ENCODE measurements at places on chromosomes 11 and 22.

- DNase-seq, result no peak
Measured at GRCh38 chr11:108697872-108698473, 33.1 kb downstream of the DDX10 start.

GRCh38 chr11:130389335-130389935, 39.0 kb downstream of the ADAMTS8 start:
- DNase-seq, result no peak

DNA sequence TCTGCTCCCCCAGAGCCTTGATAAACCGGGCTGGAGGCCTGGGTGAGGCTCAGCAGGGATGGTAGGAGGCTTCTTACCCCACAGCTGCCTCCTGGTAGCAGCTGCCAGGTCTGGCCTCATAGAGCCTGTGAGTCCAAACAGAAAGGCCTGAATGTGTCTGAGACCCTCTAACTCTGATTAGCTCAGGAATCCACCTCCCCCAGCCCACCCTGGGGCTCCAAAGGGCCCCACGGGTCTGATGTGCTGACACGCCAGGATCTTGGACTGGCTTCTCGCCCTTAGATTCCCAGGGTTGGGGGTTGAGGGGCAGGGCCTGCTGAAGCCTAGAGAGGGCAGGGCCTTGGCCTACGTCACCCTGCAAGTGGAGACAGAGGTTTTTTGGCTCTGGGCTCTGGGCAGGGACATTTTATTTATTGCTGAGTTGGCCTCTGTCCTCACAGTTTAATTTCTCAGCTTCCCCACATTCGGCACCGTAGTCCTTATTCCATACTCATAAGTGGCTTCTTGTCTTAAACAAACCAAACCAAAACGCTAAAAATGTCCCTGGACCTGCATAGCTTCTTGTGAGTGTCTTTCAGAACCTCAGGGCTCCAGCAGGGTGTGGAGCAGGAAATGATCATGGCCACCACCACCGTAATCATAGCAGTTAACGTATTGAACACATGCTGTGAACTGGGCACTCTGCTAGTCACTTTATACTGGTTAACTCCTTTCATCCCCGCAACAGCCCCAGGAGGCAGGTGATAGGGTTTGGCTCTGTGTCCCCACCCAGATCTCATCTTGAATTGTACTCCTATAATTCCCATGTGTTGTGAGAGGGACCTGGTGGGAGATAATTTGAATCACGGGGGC, 25.1 kb downstream of the KIAA1671 start:
- no peak for DNase-seq

DNA sequence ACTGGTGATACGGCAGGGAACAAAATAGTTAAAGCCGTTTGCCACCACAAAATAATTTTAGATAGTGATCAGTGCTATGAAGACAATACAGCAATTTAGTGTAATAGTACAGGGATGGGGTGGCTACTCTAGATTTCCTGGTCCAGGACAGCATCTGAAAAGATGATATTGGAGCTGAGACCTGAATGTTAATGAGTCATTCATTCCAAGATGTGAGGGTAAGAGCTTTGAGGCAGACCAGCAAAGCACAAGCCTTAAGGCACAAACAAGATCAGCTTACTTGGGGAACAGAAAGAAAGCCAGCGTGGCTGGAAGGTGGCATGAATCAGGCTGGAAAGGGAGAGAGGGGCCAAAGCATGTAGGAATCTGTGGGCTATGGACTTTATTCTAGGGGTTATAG, 132.3 kb downstream of the TRIM44 start:
- DNase-seq, result no peak

DNA sequence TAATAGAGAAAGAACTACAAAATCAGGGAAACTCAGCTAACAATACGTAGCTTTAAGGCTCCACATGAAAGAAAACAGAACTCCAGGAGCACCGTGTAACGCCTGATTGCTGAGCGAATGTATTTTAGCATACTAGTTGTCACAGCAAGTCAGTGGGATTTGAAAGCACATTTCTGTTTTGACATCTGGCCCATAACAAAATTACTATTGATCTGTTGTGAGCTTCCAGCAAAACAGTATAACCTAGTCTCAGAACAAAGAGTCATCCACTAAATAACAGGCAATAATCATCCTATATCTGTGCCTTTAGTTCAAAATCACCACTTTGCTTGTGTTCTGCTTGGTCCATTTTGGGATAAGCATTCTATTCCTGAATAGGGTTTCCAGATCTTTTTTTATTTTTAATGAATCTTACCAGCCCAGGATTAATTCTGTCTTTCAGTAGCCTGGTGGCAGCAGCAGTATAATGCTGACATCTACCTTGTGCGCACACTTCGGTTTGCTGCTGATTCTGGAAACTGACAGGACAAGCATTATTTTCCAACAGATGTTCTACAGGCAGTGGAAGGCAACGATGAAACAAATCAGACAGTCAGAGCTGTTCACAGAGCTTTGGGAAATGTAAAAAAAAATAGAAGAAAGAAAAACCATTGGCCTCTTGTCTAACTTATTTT, 66.2 kb downstream of the CADM1 start:
- no peak for DNase-seq

GRCh38 chr22:40982482-40983385, 31.6 kb downstream of the RBX1 start:
- no peak for DNase-seq

DNA sequence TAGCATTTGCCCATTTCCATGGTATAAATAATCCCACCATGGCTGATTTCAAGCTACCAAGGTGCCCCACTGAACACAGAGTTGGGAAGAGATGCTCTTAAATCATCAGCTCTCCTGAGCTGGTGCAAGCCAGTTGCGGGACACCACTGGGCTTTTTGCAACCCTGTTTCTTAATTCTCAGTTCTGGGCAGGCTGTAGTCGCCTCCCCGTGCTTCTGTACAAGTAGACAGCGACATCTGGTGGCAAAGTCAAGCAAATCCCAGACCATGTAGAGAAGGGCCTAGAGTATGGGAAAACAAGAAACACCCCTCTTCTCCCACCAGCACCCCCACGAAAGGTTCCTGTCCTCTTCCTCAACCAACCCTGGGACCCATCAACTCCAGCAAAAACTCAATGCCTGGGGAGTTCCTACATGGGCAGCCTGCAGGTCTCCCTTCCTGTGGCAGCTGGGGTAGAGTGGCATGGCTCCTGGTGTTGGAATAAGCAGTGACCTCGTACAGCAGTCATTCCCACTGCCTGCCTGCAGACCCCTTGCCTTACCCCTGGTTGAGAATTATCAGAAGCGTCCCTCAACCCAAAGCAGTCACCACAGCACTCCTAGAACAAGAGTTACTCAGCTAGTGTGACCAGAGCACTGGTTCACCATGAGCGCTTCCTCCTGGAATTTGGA, 68.4 kb downstream of the IGLL5 start:
- peak; percentile 38 for DNase-seq

GRCh38 chr22:17431179-17431578, 61.9 kb downstream of the CECR2 start:
- DNase-seq, result no peak

GRCh38 chr11:92852229-92852628, 117.2 kb upstream of the MTNR1B start:
- no peak for DNase-seq

- no peak for DNase-seq
Measured at GRCh38 chr22:34851918-34852662, 213.9 kb upstream of the ISX start.

DNA sequence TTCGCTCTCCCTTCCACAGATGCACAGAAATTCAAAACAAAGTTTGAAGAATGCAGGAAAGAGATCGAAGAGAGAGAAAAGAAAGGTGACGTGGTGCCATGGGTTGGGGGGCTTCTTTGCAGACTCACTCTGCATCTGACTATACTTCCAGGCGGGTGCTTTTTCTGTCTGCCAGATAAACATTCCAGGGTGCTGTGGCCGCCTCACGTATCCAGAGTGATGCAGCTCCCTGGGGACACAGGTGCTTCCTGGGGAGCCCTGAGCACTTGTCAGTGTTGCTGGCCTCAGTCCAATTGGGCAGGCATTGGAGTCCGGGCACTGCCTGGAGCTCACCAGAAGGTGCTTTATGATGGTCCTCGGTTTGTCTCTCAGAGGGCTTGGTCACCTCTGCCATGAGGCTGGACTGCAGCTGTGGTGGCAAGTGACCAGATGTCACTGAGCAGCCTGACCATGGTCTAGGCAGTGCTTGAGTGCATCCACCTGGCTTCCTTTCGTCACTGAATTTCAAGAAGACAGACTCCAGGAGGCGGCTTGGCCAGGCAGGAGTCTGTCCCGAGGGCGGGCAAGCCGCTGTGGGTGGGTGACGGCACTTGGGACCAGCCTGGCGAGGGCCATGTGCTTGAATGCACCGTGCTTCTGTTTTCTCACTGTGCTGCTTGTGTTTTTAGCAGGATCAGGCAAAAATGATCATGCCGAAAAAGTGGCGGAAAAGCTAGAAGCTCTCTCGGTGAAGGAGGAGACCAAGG, 5.1 kb upstream of the ZDHHC8 start:
- no peak for DNase-seq

- DNase-seq, result no peak
Measured at GRCh38 chr22:39603345-39603744, 32.8 kb downstream of the CACNA1I start.

DNA sequence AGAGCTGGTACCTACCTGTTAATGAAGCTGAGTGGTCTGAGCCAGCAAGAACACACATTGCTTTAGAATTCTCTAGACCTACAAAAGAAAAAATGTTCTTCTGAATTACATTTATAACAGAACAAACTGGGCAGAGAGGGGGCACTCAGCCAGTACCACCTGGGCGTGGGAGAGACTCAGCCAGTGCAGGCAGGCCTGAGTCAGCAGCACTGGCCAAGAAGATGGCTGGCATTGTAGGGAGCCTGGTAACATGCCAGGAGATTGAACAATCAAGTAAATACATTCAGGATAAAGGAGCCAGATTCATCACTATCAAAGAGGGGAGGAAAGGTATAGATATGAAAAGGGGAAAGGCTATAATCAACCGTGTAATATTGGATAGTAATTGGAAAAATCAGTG, 19.9 kb downstream of the SERGEF start:
- no peak for DNase-seq

GRCh38 chr11:122578171-122578825, 77.2 kb upstream of the UBASH3B start:
- no peak for DNase-seq

DNA sequence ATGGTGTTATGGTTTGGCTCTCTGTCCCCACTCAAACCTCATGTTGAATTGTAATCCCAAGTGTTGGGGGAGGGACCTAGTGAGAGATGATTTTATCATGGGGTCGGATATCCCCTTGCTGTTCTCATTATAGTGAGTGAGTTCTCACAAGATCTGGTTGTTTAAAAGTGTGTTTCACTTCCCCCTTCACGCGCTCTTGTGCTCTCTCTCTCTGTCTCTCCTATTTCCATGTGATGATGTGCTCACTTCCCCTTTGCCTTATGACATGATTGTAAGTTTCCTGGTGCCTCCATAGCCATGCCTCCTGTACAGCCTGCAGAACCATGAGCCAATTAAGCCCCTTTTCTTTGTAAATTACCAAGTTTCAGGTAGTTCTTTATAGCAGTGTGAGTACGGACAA, 765.1 kb downstream of the KCNA4 start:
- no peak for DNase-seq

GRCh38 chr11:78109081-78110015, 29.7 kb upstream of the NDUFC2 start:
- DNase-seq, result no peak

- no peak for DNase-seq
Measured at GRCh38 chr11:88404391-88404790, 66.9 kb upstream of the CTSC start.

GRCh38 chr11:67306769-67307544, 3.6 kb downstream of the SSH3 start:
- no peak for DNase-seq

DNA sequence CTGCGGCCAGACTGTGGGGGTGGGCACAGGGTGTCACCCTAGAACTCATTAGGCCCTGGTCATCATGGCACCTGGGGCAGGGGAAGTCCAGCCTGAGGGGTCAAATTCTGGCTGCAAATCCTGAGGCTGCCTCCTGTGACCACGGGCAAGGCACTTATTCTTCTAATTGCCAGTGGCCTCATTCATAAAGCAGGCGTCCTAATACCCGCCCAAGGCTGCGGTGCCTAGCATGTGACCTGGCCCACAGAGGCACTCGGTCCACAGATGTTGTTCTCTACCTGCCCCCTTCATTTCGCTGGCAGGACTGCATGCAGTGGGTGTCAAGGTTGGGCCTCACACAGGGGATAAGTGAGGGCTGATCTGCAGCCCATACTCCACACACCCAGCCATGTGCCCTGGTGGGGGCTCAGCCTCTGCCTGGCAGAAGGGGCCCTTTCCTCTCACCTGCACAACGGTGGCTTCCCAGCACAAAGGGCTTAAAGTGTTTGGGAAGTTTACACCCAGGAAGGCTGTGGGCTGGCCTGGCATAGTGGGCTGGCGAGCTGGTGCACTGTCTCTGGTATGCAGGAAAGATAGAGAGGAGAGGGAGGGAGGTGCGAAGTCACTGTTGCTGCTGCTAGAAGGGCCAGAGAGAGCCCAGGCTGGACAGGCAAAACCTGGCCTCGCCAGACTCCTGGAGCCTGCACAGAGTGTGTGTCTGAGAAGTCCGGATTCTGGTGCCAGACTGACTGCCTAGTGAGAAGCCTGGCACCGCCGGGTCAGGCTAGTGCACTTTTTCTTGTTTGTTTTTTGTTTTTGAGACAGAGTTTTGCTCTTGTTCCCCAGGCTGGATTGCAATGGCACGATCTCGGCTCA, 3.2 kb downstream of the MPST start:
- no peak for DNase-seq

DNA sequence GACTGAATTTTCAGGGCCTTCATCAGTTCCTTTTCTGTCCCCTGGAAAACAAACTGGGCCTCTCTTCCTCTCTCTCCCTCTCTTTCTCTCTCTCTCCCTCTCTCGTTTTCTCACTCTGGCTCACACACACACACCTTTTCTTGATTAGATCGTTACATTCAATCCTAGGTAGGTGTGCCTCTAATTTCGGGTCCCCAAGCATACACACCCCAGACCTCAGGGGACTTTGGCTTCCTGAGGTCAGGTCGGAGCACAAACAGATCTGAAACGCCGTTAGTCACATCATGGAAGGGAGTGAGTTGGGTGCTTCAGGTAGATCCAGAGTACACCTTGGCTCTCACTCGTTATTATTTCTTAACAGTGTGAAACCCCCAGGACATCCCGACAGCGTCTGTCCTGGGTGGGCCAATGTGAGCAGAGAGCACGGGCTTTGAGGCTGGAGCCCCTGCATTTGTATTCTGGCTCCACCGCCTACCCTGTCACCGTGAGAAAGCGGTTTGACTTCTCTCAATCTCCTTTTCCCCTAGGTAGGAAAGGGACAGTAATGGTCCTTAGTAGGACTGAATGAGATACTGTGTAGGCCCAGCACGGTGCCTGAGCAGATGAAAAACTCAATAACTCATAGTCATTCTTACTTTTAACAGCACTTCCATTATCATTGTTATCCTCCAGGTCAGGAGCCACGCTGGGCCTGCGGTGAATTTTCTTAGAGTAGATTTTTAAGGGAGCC, 37.3 kb upstream of the POU2AF1 start:
- no peak for DNase-seq

GRCh38 chr11:97269527-97269926, 879.7 kb downstream of the JRKL start:
- DNase-seq, result no peak

- DNase-seq, result no peak
Measured at GRCh38 chr11:57785072-57785471, 23.5 kb downstream of the CTNND1 start.

- no peak for DNase-seq
Measured at GRCh38 chr22:43253839-43254238, 66.9 kb upstream of the TTLL12 start.

- no peak for DNase-seq
Measured at GRCh38 chr22:22772396-22772795, 115.2 kb upstream of the IGLL5 start.

GRCh38 chr11:36743039-36743438, 145.0 kb upstream of the RAG2 start:
- no peak for DNase-seq

- no peak for DNase-seq
Measured at GRCh38 chr11:3707176-3707575, 36.0 kb upstream of the CHRNA10 start.

Data from amygdala (tissue), 56 donors.